ACHN (cell line): ENCODE measurements at places on chromosomes 5 and 9.
A peak's percentile ranks its signal among the peaks of the same experiment; 100 is the strongest.

GRCh38 chr5:36739751-36740221 is 133.4 kb downstream of the SLC1A3 start:
- peak; percentile 71 for DNase-seq

- no peak for DNase-seq
These were observed 124.1 kb downstream of the MVB12B start for GRCh38 chr9:126450668-126451205.

DNA sequence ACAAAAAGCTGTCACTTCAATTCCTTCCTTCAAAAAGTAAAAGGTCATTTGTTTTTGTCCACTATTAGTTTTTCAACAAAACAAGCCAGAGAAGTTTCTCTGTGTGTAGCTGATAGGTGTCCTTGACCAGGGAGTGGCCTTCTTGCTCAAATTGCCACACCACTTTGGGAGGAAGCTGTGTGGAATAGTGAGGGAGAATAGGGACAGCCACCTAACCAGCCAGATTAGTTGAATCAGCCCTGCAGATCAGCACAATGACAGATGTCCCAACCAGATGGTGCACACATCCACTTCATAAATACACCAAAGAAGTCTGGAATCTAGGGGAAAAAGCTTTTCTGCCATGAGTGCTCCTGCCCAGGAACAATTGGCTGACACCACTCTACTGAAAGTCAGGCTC is 37.2 kb downstream of the NREP start:
- no peak for DNase-seq

DNA sequence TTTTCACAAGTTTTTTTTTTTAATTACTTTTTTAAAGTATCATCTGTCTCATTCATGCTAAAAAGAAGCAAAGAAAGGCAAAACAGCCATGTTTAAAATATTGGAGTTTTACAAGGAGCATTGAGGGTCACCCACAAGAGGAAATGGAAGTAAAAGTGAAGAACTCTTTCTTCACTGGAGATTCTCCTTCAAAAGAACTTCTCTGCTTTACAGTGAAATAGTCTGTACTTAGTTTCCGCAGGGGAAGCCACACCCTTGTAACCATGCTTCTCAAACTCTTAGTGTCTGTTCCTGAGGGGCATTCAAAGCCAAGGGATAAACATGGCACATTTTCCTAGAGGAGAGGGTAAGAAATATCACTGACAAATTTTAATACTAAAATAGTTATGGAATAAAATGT is 8.6 kb downstream of the C9orf72 start:
- DNase-seq = no peak

DNA sequence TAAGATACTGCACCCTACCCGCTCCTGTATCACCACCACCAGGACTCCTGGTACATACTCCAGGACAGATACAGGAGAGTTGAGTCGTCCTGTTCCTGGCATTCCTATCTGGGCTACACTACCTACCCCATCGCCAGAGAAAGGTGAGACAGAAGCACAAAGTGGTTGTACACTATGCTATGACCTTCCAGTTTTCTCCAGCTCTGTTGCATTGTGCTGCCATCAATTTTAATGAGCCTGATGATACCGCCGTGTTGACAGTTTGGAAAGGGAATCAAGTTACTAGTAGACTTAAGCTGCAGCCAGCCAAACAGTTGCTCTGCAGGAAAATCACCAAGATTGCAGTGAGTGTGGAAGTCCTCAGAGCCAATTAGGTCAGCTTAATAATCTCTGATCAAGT is 35.2 kb downstream of the ANP32B start:
- no peak for DNase-seq
